ENCODE measurements at places on chromosomes 1 and 21. TPM values are rescaled to one million over a fixed set of nuclear protein-coding genes. Genes with fewer than 3 reads are reported as not detected.

Gene KCNE2
- polyA plus RNA-seq, result 5.2 TPM

Gene KPRP
- polyA plus RNA-seq, result not detected

Gene CYP4A11
- 62.4 TPM for polyA plus RNA-seq

Gene LENEP
- polyA plus RNA-seq, result not detected

Gene RNF220
- 77.2 TPM for polyA plus RNA-seq

Gene AMPD1
- not detected for polyA plus RNA-seq

Gene CGN
- polyA plus RNA-seq, result 54.5 TPM

DNA sequence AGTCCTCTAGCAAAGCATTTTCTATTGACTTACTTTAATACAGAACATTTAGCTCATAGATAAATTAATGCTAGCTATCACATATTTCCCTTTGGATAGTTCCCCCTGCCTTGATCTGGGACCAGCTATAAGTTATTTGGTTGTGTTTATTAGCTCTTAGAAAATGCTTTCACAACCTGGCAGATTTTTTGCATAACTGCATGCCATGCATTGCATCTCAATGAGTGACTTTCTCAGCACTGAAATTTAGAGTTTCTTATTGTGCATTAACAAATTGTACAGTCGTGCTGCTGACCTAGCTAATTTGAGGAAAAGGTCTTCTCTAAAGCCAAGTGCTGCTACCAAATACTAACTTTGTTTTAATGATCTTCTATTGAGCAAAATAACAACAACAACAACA, 164.8 kb downstream of the PLPPR5 start:
- no peak for DNase-seq

- DNase-seq, result peak; percentile 68
These were observed 24.8 kb downstream of the LEMD1 start for GRCh38 chr1:205396967-205397616.

DNA sequence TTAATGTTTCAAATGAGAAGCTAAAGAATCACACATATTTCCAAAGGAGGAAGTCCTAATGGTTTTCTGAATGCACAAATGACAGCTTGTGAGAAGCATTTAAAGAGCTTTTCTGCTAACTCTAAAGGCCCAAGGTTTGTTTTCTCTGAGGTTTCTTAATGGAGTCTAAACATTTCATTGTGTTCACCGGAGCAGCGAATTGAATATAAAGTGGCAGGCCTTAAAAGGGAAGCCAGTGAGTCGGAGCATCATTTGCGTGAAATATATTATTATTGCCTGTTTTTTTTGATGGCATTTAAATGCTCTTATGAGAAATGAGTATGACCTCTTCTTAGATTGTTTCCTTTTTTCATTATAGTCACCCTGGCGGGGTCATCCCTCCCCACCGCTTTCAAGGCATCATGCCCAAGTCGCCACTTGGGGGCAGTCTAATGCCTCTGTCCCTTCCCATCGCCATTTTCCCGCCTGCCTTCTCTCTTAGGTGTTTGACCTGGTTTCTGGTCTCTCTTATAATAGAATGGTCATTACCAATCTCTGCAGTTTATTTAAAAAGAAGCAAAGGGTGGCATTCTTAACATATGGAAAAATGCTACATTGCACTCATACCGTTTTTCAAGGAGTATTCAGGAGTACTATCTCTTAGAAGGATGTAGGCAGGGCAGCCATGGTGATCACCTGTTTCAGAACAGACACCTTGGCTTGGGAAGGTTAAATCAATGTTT, 25.3 kb upstream of the OVAAL start:
- peak; percentile 85 for DNase-seq

DNA sequence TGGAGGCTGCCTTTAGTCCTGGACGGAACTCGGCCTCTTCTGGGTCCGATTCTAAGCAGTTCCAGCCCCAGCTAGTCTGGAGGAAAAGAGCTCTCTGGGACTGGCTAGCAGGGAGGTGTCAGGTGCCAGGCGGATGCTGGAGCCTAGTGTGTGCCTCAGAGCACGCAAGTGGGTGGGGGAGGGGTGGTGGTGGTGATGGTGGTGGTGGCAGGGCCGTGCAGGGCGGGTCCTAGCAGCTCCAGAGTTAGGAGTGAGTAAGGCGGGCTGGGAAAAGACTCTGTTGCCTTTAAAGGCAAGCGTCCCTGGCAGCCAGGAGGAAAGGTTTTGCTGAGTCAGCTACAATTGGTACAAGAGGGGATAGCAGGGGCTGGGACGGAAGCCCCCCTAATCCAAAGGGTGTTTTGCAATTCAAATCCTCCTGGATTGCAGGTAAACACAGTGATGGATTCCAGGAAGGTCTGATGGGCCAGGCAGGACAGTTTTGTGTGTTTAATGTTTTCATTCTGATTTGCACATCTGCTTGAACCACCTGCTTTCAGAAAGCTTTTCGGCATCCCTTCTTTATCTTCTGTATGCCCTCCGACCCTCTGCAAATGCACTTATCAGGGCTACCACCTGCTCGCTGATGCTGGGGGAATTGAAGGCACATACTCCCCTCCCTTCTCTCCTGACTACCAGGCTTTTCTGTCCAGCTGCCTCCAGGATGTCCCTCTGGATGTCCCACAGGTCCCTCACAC, 4.1 kb upstream of the SLC2A1 start:
- peak; percentile 78 for DNase-seq

GRCh38 chr1:159891275-159892157, 8.4 kb downstream of the CFAP45 start:
- peak; percentile 88 for DNase-seq

- DNase-seq, result no peak
These were observed 39.1 kb upstream of the ID3 start for GRCh38 chr1:23598424-23598823.

DNA sequence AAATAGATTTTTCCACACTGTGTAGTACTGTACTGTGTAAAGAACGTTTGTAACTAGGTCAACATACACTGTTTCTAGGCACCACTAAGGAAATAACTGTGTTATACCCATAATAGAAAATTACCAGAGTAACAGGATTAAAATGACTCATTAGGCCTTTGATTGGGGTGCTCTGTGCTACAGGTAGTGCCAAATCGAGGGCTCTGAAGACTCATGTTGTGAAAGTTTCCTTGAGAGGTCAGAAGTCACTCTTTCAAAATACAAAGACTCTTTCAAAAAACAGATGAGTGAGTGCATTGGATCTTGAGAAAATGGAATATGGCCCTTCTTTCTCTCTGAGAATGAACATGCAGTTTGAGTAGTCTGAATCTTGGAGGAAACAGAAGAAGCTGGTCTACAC, 143.0 kb downstream of the MRPL39 start:
- DNase-seq, result no peak

GRCh38 chr1:184392779-184393522, 6.1 kb downstream of the C1orf21 start:
- DNase-seq, result peak; percentile 15

GRCh38 chr1:3904006-3904842, 4.2 kb upstream of the C1orf174 start:
- DNase-seq, result no peak

GRCh38 chr1:115651391-115651790, 9.6 kb downstream of the VANGL1 start:
- DNase-seq, result no peak

GRCh38 chr1:230507666-230508402, 81.7 kb upstream of the PGBD5 start:
- no peak for DNase-seq

DNA sequence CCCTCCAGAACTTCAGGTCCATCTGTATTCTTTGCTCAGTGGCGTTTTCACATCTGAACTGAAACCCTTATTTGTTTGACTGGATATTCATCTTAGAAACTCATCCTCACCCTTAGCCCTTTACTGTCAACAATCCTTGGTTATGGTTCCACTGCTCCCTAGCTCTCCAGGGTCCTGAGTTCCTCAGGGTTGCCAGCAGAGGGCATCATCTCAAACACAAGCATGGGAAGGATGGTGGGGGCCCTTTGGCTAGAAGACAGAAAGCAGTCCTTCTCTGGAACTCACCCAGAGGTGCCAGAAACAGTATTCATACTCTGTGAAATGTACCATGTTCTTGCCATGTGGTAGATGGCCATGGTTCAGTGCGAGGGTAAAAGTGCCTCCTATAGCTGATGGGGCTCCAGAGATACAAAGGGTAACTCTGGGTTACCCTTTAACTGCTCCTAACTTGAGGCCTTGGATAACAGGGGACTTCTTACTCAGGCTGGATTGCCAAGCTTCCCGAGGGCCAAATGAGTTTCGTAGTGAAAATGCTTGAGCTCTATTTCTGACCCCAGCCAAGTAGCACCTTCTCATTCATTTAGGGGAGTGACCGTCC, 11.3 kb downstream of the NCSTN start:
- peak; percentile 38 for DNase-seq

GRCh38 chr1:25001125-25001915, 71.2 kb upstream of the RUNX3 start:
- no peak for DNase-seq

DNA sequence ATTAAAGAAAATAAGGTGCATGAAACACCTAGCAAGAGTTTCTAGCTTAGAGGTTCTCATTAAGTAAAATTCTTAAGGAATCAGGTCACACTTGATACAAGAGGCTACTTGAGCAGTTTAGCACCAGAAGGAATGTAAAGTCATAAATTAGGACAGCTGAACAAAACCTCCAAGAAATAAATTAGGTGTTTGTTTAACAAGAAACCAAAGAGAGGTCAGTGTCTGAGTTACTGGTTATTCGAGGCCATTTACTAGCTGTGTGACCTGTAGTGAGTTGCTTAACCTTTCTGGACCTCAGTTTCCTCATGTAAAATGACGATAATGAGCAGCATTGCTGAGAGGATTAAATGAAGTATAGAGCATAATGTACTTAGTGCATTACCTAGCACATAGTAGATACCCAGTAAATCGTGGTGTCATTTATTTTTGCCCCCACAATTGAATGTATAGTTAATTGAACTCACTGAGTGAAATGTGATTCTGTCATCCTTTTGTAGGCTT, 908 bp upstream of the ELK4 start:
- no peak for DNase-seq

DNA sequence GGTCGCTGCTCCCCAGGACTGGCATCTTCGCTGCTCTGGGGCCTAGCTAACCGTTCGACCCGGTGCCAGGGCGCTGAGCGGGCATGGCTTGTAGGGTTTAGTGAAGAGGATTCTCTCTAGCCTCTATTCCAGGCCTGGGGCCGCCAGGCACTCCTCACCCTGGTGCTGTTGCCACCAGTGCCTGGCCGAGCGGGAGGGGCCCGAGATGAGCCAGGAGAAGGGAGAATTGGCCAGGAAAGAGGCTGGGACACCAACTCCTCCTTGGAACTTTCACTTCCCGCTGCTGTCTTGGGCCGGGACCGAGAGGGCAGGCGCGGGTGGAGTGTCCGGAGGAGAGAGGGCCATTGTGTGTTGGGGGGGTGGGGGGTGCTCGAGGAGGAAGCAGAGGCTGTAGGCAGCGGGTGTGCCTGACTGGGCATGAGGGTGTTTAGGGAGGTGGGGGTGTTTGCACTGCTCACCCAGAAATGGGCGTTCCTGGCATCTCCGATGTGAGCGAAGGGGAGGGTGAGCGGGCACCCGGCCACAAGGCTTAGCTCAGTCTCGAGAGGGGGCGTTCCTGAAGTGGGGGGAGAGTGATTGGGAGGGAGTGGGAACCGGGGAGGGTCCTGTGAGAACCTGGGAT, 772 bp downstream of the ADAM15 start:
- DNase-seq, result no peak

- no peak for DNase-seq
These were observed 112.5 kb upstream of the CACHD1 start for GRCh38 chr1:64357422-64357821.

DNA sequence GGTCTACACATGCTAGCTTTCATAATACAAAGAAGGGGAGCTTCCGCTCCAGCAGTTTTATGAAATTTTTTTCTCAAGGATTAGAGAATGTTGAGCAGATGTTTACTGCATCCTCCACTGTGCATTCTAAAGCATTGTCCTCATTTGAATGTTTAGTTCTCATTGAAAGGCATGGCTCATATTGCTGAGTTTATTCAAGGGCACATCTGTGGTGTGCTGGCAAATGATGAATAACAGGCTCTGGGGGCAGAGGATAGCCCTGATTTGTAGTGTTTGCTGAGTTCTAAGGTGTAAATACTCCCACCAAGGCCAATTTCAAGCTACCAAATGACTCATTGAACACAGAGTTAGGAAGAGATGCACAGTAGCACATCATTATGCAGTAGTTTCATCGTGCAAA, 303.2 kb upstream of the FAM78B start:
- no peak for DNase-seq

GRCh38 chr21:24223624-24224023, 1383.7 kb downstream of the MRPL39 start:
- DNase-seq, result no peak

DNA sequence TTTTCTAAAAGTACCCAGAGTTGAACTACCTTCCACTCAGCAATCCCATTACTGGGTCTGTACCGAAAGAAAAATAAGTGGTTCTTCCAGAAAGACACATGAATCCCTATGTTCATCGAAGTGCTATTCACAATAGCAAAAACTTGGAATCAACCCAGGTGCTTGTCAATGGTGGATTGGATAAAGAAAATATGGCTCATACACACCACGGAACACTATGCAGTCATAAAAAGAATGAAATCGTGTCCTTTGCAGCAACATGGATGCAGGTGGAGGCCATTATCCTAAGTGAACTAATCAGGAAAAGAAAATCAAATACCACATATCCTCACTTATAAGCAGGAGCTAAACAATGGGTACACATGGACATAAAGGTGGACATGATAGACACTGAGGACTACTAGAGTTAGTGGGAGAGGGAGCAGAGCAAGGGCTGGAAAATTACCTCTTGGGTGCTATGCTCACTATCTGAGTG, 32.9 kb upstream of the JUN start:
- DNase-seq, result no peak

Data from hepatocyte (in vitro differentiated cells).